SJCRH30 (cell line): ENCODE measurements at places on chromosomes 1 and 21.
A peak's percentile ranks its signal among the peaks of the same experiment; 100 is the strongest.

GRCh38 chr1:222974496-222974895 lies 159.7 kb downstream of the DISP1 start:
- DNase-seq = peak; percentile 71

DNA sequence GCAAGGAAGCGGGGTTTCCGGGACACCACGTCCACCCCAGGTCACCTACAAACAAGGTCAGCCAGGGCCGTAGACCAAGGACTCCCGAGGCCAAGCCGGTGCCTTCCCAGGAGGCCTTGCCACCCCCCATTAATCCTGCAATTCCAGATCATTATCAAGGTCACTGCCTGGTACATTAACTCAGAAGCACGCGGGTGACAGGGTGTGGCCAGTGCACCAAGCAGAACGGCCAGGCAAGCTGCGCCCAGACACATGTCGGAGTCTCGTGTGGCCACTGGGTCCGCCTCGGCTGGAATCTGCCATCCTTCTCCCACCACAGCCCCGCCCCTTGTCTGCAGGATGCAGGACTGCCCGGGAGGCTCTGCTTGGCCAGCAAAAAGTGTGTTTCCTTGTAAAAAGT lies 144.7 kb downstream of the PRDM16 start:
- DNase-seq = no peak

GRCh38 chr1:39981945-39982344 lies 27.0 kb downstream of the MFSD2A start:
- no peak for DNase-seq

- no peak for DNase-seq
These were observed 14.4 kb downstream of the F11R start for GRCh38 chr1:161006563-161006962.
